ENCODE measurements at places on chromosomes 2 and 18. TPM values are rescaled to one million over a fixed set of nuclear protein-coding genes. Genes with fewer than 3 reads are reported as not detected.

DNA sequence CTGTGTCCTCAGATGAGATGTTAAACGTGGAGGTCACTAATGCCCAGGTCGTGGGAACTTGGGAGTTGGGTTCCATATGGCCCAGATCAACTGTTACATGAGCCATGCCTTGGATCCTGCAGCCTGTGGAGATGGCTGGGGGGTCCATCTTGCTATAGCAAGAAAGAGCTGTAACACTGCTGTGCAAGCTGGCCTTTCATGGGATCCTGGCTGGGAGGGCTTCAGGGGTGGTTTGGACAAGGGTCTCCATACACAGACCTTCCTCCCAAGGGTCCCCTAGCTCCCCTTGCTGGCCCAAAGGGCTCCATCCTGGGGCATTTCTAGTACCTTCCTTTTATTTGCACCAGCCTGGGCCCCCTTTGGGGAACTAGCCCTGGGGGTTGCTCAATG lies 337.7 kb downstream of the DYSF start:
- H3K36me3 ChIP-seq, result no peaks in the 10 kb centered on the region
- H3K4me1 ChIP-seq, result no peaks in the 10 kb centered on the region
- H3K27me3 ChIP-seq, result no peaks in the 10 kb centered on the region

Gene CLEC4F
- total RNA-seq, result 0.22 TPM

- no peaks in the 10 kb centered on the region for H3K27me3 ChIP-seq
- no peaks in the 10 kb centered on the region for H3K36me3 ChIP-seq
- no peak for DNase-seq
- H3K27ac ChIP-seq, result no peak overlapping the region
- no peak overlapping the region for H3K4me3 ChIP-seq
- no peaks in the 10 kb centered on the region for H3K4me1 ChIP-seq
Observed at GRCh38 chr2:75428646-75429443, 131.9 kb downstream of the EVA1A start.

DNA sequence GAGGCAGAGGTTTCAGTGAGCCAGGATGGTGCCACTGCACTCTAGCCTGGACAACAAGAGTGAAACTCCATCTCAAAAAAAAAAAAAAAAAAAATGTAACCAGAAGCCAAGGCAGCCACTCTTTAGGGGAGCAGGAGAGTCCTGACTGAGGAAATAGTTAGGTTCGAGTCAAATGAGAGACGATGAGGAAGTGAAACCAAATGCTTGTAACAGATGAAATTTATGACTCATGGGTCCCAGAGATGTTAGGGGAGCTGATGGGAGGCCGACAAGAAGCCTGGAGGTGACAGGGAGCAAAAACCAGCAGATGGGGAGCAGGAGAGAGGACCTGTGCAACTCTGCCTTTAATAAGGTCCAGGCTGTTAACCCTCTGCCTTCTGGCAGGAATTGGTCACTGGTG lies 756.1 kb upstream of the DDX18 start:
- no peak for DNase-seq

DNA sequence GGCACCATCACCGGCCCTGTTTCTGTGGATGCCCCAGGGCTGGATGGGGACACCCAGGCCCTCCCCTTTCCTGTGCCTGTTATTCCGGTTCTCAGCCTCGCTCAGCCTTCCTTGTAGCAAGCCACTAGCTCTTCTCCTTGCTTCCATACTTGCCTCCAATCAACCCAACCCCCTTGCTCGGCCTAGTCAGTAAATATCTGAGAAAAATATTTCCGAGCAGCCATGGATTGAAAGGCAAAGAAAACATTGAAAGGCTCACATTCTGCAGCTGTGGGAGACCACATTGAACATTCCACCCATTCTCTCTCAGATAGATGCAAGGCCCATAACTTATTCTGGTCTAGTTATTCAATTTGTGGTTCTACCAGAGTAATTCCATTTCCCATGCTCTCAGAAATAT lies 114.9 kb downstream of the SPP2 start:
- DNase-seq, result no peak
- H3K36me3 ChIP-seq, result no peaks in the 10 kb centered on the region
- no peak overlapping the region for H3K27ac ChIP-seq
- no peak overlapping the region for H3K4me3 ChIP-seq

All from ovary (tissue), 10 donors.